GDM1 (cell line): ENCODE measurements at places on chromosomes 1 and 21.

- DNase-seq: no peak
Measured at GRCh38 chr1:116067566-116067890, 43.7 kb upstream of the MAB21L3 start.

- DNase-seq: no peak
Measured at GRCh38 chr1:18727956-18728355, 97.3 kb downstream of the PAX7 start.

- DNase-seq: no peak
Measured at GRCh38 chr1:9416918-9417500, 122.3 kb upstream of the SLC25A33 start.

GRCh38 chr1:106646816-106647215 lies 409.7 kb upstream of the PRMT6 start:
- DNase-seq: no peak

GRCh38 chr1:53294567-53294966 lies 33.3 kb downstream of the LRP8 start:
- no peak for DNase-seq
